Stimulated activated CD4-positive, alpha-beta T cell treated with anti-CD3 and anti-CD28 coated beads, Interleukin-4, amount 100 ng/mL, for 4 hours (primary cell): ENCODE measurements at places on chromosomes 11 and 22.

DNA sequence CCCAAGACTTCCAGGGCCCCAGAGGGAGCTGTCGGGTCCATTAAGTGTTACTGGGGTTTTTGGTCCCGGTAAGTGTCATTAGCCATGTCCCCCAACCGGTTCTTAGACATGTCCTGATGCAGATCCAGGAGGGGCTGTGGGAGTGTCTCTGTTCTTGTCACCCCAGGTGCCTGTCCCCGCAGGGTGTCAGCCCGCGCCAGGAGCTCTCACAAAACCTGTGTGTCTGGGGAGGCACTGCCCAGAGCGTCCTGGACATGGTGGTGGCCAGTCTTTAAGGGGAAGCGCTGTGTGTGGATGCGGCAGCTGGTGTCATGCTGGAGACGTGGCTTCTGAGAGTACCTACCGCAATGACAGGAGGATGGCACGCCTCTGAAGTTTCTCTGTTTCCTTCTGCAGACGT is 12.5 kb upstream of the PARVG start:
- DNase-seq: no peak

DNA sequence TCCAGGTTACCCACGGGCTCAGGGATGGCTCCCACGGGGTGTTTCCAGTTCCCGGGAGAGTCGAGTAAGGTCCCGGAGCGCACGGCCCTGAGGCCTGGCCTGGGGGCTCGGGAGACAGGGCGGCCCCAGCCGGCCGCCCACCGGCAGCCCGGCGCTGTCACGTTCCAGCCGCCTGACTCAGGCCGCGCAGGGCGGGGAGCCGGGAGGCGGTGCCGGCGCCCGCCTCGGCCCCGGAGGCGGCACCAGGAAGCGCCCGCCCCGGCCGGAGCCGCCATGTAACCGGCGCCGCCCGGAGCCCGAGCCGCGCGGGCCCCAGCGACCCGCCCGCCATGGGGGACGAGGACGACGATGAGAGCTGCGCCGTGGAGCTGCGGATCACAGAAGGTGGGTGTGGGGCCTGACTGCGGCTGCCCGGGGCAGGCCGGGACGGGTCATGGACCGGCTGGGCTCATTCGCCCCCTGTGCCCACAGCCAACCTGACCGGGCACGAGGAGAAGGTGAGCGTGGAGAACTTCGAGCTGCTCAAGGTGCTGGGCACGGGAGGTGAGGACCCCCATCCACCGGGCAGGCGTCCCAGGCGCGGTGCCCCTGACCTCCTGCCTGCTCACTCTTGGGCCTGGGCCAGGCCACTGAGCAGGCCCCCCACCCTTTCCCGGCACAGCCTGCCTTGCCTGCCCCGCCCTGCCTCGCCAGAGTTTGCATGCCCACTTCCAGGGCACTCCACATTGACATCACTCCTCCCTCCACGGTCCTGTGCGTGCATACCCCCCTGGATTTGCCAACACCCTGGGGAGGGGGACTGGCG is at the start of gene RPS6KA4:
Gene RPS6KA4, plus strand, starts transcription at position 256 of the 805 bp plus-strand sequence. Its CDS starts 74 bp downstream, at position 330.
- peak; percentile 64 for DNase-seq

DNA sequence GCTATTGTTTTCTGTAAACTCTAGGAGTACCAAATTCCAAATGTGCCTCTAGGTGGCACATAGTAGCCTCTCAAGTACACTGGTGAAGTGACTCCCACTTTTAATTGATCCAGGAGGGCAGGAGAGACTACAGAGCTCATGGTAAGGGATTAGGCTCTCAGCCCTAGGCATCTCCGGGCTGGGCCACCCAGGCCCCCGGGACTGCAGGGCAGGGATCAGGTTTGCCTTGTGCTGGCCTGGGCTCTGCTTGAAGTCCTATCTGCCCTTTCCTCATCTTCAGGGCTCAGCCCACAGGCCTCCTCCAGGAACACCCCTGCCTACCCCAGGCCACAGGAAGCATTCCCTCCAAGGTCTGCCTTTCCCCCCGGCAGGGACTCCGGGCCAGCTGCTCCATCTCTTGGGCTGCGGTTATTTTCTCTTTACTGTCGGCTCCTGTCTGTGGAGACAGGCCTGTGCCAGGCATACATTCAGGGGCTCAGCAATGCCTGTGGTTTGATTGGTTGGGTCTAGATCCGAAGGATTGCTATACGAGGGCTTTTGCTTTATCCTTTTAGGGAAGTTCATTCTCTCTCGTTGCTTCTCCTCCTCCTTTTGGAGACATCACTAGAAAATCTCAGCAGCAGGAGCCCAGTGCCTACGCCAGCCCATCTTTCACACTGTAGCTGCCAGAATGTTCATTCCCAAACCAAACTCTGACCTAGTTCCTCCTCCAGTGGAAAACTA is 32.8 kb downstream of the PARVA start:
- DNase-seq: no peak

DNA sequence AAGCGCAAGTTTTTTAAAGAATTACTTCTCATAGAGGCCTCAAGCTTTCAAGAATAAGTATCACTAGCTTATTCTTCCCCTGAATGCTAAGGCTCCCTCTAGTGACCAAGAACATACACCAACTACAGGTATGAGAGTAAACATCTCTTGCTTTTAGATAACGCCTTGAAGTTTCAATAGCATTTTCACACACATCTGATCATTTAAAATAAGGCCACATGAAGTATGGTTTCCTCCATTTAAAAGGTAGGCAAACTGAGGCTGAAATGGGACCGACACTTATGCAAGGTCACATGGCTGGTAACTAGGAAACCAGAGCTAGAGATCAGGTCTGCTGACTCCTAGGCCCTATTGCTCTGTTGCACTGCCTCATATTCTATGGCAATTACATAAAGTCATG is 66.5 kb downstream of the CCDC34 start:
- DNase-seq: no peak

- DNase-seq: no peak
Observed at GRCh38 chr11:133303262-133303661, 229.0 kb downstream of the OPCML start.

DNA sequence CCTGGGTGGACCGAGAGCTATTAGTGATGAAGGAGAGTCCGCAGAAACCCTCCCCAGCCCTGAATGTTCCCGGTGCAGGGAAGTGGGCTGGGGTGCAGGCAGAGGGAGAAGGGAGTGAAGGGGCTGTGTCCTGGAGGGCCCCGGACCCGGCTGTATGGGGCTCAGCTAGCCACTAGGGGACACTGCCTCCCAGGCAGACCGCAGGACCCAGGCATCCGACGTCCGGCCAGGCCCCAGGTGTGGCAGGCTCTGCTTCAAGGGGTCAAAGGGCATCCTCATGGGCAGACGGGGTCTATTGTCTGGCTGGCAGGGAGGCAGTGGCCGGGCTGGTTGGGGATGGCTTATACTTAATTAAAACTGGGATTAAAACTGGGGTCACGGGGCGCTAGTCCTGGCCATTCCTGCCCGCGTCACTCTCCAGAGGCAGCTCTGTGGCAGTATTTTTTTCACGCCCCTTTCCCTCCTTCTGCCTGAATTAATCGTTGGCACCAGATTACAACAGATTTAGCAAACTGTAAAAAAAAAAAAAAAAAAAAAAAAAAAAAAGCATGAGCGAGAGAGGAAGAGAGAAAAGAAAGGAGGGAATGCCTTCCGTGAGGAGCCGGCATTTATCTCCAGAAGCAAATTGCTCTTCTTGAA is 5.1 kb downstream of the FLRT1 start:
- DNase-seq: no peak

GRCh38 chr22:20273758-20274181 is 5.7 kb upstream of the RTN4R start:
- DNase-seq: no peak

DNA sequence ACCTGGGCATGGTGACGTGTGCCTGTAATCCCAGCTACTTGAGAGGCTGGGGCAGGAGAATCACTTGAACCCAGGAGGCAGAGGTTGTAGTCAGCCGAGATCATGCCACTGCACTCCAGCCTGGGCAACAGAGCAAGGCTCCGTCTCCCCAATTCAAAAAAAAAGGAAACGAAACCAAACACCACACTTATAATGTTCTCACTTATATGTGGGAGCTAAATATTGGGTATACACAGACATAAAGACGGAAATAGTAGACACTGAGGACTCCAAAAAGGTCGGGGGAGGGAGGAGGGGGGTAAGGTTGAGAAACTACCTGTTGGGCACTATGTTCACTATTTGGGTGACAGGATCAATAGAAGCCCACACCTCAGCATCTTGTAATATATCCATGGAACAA is 94.3 kb downstream of the GAB2 start:
- DNase-seq: no peak

- DNase-seq: no peak
Observed at GRCh38 chr11:66707486-66707885, 21.5 kb downstream of the SPTBN2 start.
